Ureter (tissue), 1 donor: ENCODE measurements at places on chromosomes 2 and 18. TPM values are rescaled to one million over a fixed set of nuclear protein-coding genes. Genes with fewer than 3 reads are reported as not detected.

The SLC8A1 gene
- total RNA-seq = 116 TPM

DNA sequence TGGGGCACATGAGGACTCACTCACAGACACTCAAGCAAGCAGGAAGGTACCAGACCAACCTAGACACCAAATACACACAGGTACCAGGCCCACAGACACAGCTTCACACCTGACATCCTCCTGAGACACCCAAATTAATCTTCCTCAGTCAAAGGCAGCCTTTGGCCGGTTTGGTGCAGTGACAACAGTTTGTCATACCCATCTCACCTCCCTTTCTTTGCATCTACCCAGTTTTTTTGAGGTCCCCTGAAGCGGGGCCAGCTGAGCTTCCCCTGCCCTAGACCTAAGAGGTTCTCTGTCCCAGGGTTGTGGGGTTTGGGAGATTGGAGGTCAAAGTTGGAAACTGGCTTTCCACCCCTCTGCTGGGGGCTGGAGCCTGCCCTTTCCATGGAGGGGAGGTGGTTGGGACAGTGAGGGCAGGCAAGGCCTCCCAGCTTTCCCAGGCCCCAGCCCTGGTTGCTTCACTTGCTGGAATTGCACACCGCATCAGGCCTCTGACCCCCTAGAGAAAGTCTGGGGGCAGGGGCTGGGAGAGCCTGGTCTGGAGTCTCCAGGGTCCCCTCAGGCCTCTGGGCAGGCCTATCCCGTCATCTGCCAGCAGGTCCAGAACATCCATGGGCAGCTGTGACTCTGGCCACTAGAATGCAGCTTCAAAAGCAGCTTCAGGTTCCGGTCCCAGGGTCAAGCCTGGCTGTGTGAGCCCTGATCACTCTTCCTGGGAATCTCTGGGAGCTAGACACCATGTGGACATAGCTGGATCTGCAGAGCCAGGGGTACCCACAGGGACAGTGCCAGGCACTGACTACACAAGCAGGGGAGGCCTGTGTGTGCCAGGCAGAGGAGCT lies 12.5 kb upstream of the TEX261 start:
- DNase-seq = no peak

GRCh38 chr2:82652117-82652516 lies 1807.0 kb downstream of the SUCLG1 start:
- DNase-seq = no peak

DNA sequence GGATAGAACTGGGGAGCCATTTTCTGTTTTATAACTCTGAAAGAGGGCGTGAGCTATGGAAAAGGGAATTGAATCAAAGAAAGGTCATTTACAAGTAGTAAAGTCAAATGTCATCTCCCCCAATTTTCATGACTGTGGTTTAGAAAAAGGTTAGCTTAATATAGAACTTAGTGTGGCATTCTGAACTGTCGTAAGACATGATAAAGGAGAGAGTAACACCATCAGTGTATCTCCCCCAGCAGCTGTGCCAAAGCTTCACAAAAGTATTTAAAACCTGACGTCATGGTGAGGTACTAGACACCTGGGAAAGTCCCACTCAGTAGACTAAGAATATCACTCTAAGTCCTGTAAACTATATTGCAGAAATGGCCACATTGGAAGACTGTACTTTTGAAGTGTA lies 5.8 kb upstream of the IKZF2 start:
- DNase-seq = no peak

GRCh38 chr2:172763079-172763478 lies 27.4 kb downstream of the RAPGEF4 start:
- DNase-seq = no peak

DNA sequence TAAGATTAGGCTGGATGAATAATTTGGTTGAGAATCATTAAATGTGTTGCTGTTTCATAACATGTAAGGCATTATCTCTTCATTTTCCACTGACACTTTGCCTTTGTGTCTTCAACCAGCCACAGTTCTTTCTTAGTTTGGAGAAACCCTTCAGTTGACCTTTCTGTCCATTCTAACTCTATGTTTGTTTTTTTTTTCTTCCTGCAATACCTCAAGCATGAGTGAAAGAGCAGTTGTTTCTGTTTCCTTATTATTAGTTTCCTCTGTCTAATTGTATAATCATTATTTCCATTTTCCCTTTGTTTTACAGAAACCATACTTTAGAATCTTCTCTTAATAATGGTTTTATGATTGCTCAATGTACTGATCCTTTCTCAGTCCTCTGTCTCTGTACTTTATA lies 25.6 kb downstream of the HADHB start:
- DNase-seq = no peak

- no peak for DNase-seq
Measured at GRCh38 chr2:210480764-210481163, 4.2 kb upstream of the LANCL1 start.

GRCh38 chr2:143558665-143559064 lies 429.4 kb downstream of the ARHGAP15 start:
- DNase-seq = no peak
